ENCODE measurements at places on chromosomes 2 and 18.
A peak's percentile ranks its signal among the peaks of the same experiment; 100 is the strongest.

- DNase-seq, result no peak
Observed at GRCh38 chr2:61295981-61296380, 134.0 kb downstream of the C2orf74 start.

DNA sequence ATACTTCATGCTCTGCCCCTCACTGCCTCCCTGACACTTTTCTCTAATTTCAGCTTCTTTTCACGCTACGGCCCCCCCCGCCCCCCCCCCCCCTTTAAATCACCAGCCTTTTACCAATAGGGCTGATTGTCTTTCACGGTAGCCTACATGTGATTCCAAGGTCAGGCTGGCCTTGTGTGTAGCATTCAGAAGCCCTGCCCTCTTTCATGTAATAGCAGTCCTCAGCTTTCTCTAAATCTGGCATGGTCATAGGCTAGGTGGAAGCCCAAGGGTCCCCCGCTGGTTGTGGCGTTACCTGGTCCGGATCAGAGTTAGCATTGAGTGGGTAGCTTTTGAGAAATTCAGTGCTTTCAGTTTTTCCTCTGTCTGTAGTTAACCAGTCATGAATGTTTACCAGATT lies 281.8 kb downstream of the ALPK2 start:
- DNase-seq, result no peak

- no peak for DNase-seq
Observed at GRCh38 chr2:189350540-189351209, 90.6 kb upstream of the WDR75 start.

DNA sequence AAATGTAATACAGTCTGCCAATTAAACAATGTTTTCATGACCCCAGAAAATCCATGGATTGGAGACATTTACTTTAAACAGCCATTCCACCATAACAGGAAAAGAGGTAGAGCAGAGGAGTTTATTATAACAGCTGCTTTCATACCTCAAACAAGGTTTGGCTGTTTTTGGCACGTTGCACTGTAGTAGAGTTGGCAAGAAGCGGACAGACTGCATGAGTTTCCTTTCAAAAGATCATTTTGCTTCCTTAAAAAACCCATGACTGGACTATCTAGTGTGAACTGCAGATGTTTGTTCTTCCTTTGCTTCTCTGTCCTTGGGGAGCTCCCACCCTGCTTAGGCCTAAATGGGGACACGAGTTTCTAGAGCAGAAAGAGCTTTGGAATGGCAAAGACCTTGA lies 108.5 kb upstream of the THOC1 start:
- no peak for DNase-seq

GRCh38 chr2:60811491-60812375 lies 55.7 kb downstream of the PAPOLG start:
- no peak for DNase-seq

GRCh38 chr18:44693030-44693784 lies 12.5 kb downstream of the SETBP1 start:
- DNase-seq, result no peak

DNA sequence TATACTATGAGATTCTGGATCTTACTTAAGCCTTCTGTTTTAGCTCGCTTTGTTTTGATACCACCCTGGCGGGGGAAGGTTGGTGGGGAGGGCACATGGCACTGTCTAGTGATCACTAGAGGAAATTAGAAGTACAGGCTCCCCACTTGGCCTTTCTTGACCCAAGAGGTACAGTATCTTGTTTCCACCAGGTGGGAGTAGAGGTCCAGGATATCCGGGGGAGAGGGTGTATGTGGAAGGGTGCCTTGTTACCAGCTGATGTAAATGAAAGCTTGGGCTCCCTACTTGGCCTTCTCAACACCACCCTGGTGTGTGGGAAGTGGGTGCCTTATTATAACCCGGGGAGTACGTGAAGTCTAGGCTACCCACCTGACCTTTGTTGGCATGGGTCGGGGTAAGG lies 7.5 kb downstream of the GALNT1 start:
- DNase-seq, result no peak

DNA sequence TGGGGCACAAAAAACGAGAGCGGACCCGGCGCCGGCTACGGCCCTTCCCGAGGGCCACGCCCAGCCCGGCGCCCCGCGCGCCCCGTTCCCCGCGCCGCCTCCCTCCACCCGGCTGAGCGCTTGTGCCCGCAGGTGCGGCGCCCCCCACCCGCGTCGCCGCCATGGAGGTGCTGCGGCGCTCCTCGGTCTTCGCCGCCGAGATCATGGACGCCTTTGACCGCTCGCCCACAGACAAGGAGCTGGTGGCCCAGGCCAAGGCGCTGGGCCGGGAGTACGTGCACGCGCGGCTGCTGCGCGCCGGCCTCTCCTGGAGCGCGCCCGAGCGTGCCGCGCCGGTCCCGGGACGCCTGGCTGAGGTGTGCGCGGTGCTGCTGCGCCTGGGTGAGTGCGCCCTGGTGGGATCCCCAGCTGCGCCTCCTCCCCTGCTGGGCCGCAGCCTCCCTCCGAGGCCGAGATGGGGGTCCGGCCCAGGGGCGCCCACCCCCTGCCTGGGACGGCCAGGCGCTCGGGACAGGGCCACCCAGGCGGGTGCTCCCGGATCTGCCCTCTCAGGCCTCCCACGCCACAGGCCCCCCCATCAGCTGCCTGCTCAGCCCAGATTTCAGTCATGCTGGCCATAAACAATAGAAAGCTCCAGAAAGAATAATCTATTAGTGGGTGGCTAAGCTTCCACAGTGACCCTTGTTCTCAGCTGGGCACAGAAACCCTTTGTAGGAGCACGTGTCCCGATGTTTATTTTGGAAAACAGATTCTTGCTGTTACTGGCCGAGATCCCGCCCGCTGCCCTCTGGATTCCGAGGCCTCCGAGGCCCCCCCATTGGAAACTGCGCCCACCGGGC lies 997 bp downstream of the BOK start:
- no peak for DNase-seq

DNA sequence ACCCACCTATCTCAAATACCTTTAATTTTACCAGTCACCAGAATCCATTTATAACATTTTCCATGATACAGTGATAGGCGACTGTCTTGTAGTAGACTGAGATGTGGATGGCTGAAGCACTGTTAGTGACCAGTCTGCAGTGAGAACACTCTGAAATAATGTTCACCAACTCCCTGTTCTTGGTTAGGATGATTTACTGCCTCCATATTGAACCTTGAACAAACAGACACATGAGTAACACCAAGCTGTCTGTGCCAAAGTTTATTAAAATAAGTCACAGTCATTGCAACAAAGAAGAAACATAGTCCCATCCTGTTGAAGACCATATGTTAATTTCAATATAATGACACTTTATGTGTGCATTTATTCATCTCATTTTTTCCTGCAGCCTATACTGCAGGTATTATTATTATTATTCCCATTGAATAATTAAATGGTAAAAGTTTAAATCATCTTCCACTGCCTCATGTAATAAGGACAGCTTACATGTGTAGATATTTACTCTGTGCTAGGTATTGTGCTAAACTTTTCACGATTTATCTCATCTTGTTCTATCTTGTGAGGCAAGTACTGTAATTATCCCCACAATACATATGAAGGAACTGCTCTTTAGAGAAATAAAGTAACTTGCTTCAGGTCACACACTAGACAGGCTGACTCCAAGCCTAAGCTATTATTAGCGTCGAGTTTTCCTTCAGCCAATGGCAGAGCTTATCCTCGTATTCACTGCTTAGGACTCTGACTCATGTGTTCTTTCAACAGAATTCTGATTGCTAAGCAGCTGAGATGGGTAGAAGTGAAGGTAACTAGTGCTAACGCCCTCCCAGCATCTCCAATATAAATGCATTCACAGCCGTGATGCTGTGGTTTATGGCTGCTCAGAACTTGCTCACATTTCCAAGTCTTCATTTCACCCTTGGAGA lies 62.5 kb downstream of the ONECUT2 start:
- DNase-seq, result no peak

GRCh38 chr2:139622691-139623090 lies 842.5 kb upstream of the NXPH2 start:
- no peak for DNase-seq

DNA sequence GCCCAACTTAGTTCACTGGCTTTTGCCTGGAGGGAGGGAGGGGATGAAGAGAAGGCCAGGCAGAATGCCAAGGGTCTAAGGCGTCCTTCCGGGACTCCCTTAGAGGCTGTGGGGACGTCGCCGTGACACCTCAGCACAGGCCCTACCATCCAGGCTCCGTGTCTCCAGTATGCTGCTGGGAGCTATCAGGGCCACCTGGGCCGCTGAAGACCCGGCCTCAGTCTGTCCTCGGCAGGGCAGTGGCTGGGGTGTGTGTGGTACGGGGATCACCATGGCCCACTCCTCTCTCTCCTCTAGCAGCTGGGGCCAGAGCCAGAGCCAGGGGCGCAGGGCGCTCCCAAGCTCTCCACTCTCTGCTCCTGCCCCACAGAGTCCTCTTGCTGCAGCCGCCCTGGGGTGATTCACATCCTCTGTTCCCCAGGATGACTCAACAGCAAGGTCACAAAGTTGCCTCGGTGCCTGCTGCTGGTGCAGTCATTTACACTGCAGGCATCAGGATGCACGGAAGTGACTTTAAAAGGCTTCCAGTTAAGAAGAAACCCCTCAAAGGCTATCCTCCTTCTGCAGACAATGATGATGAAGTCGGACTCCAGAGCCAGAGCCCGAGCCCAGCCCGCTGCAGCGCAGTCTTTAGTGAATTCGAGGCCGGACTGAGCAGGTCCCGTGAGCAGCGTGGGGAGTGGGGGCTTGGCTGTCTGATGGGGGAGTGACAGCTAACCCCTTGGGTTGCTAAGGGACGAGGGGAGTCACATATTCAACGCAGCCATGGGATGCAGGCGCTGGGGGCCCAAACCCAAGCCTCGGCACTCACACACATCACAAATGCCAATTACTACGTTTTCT lies 31.9 kb downstream of the SNORC start:
- no peak for DNase-seq

DNA sequence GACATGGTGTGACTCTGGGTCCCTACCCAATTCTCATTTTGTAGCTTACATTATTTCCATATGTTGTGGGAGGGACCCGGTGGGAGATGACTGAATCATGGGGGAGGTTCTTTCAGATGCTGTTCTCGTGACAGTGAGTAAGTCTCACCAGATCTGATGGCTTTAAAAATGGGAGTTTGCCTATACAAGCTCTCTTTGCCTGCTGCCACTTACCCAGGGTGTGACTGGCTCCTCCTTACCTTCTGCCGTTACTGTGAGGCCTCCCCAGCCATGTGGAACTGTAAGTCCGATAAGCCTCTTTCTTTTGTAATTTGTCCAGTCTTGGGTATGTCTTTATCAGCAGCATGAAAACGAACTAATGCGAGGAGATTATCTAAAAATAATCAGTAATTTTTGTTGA lies 1683.2 kb upstream of the SLC39A10 start:
- no peak for DNase-seq

DNA sequence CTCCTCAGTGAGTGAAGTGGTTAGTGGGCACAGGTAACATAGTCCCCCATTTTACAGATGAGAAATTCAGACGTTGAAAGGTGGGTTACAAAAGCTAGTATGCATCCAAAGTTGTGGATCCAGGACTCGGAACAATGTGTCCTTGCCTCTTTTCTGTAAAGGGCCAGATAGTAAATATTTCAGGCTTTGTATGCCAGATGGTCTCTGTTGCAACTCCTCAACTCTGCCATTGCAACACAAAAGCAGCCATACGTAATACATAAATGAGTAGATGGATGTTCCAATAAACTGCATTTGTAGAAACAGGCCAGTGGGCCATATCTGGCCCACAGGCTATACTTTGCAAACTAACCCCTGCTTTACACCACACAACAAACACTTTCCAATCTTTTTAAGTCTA lies 166.6 kb upstream of the PKDCC start:
- peak; percentile 32 for DNase-seq

DNA sequence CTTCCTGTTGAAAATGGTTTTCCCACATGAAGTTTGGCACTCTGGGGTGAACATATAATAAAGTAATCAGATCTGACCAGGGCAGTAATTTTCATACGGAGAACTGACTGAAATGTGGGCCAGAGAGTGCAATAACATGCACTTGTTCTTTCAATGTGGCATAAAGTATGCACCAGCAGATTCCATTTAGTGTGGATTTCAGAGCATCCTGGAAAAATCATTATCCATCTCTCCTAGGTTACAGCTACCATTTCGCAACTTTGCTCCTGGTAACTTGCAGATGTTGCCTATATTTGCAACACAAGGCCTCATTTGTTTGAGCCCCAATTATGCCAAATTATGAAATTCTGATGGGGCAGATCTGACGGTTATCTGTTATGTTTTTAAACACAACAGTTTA lies 55.4 kb downstream of the COLEC12 start:
- no peak for DNase-seq

All from NCI-H1694 treated with DMSO at 0.1 percent for 48 hours (cell line).